ENCODE measurements at places on chromosomes 3 and 15.

- DNase-seq = no peak
These were observed 123.6 kb upstream of the MLF1 start for GRCh38 chr3:158447408-158447807.

- no peak for DNase-seq
These were observed 436.6 kb downstream of the VGLL3 start for GRCh38 chr3:86554383-86554782.

DNA sequence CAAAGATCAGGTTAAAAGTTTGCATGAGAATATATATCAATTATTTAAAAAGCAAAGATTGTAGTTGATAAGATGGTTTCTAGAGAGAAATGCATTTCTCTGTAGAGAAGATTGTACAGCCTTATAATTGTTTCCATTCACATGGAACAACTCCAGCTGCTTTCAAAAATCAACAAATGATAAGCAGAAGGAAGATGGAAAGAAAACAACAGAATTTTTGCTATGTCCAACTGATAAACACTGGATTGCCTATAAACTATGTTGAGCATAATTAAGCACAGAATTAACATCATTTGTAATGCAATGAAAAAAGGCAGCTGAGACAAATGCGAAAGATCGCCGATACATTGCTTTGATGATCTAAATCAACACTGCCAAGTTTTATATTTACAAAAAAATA, 89.0 kb downstream of the C3orf85 start:
- no peak for DNase-seq

- no peak for DNase-seq
These were observed 13.3 kb upstream of the PLXND1 start for GRCh38 chr3:129619726-129620162.

DNA sequence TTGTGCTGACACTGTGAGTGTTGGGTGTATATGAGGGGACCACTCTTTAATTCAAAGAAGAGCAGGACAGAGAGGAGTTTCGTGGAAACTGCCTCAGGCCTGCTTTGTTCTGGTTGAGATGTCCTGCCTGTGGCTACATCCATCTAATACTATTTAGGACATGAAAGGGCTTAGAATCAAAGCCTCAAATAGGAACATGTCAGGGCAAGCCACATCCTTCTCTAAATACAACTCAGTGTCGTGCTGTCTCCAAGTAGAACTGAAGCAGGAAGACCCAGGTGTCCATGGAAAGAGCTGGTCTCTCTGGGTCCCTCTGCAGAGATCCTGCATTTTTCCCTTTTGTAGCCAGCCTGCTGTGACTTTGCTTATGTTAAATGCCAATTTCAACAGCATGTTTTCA, 156.2 kb upstream of the UMPS start:
- DNase-seq = no peak

- no peak for DNase-seq
These were observed 148.6 kb downstream of the SST start for GRCh38 chr3:187521546-187521945.

GRCh38 chr15:94848054-94848453, 616.7 kb downstream of the MCTP2 start:
- no peak for DNase-seq

Data from uterus (tissue), 4 donors.